Astrocyte (in vitro differentiated cells and primary cell): ENCODE measurements at places on chromosomes 2 and 18. TPM values are rescaled to one million over a fixed set of nuclear protein-coding genes. Genes with fewer than 3 reads are reported as not detected.

DNA sequence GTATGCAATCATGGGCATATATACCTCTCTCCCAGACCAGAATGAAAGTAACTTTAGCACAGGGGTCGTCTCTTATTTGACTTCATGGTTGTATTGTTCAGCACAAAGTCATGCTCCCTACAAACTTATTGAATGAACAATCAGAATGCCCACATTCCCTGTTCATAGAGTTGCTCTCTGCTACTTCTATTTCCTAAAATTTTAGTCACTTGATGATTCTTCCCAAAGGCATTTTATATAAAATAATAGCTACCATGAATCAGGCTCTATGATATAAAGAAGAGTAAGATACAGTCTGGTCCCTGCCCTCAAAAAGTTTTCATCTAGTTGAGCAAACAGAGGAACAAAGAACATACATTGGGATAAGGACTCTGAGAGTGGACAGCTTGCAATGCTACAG, 162.2 kb downstream of the SLC39A10 start:
- no peak for DNase-seq

The CXCR4 gene
- total RNA-seq, result 2.8 and 4.1 TPM in 2 replicates

- DNase-seq, result no peak
Measured at GRCh38 chr18:26407736-26408601, 140.4 kb downstream of the KCTD1 start.

The SERPINB2 gene
- 0.60 and 1.7 TPM in 2 replicates for total RNA-seq

DNA sequence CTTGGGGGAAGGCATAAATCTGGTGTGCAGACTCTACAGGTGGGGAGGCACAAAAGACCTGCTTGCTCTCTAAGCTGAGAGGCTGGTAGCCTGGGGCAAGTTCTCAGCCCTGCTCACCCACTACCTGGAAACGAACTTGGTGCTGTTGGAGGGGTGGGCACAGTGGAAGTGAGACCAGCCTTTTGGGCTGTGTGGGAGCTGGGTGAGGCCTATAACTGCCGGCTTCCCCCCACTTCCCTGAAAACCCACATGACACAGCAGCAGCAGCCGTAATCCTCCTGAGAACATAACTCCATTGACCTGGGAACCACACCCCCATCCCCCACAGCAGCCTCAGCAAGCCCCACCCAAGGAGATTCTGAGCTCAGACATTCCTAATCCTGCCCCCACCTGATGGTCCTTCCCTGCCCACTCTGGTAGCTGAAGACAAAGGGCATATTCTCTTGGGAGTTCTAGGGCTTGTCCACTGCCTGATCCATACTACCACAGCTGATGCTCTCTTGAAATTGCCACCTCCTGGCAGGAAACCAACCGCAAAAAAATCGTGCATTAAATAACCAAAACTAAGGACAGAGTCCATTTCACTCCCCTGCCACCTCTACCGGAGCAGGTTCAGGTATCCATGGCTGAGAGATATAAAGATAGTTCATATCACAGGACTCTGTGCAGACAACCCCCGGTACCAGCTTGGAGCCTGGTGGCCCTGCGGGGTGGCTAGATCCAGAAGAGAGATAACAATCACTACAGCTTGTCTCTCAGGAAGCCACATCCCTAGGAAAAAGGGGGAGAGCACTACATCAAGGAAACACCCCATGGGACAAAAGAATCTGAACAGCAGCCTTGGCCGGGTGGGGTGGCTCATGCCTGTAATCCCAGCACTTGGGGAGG, 178.1 kb downstream of the NDUFA10 start:
- no peak for DNase-seq
